Activated T-helper 1 cell treated with Interleukin-2 at 50 U/mL for 16 hours (primary cell): ENCODE measurements at places on chromosomes 5 and 9.

DNA sequence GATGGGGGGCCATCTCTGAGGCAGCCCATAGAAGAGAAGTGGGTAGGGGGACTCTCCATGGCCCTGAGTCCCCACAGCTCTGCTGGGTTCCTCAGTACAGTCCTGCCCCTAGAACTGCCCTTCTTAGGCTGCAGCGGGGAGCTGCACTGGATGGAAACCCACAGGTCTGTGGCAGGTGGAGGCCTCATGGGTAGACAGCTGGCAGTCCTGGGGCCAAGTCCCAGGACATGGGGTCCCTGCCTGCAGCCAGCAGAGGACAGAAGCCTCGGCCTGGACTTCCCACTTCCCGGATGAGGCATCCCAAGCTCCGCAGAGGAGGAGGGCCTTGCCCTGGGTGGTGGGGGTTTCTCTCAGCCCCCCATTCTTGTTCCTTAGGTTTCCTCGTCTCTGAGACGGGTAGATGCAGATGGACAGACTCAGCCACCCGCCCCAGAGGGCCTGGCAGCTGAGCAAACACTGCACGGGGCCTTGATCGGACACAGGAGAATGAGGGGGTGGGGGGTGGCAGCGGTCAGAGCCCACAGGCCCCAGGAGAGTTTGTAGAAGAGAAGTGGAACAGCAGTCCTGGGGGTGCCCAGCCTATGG is 153.8 kb downstream of the C9orf50 start:
- DNase-seq, result no peak

DNA sequence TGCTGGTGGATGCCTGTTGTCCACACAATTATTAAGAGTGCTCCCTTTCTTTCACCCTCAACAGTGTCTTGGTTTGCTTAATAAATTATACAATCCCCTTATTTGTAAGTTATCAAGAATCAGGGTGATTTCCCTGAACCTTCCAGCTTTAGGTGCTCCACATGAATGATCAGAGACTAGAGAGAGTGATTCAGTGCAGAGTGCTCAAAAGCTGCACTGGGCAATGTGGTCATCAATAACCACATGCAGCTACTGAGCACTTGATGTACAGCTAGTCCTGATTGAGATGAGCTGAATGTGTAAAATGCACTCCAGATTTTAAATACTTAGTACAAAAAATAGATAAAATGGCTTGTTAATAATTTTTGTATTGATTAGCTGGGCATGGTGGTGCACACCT is 76.8 kb upstream of the TRIO start:
- DNase-seq, result no peak

- no peak for DNase-seq
Measured at GRCh38 chr5:22473886-22474285, 379.3 kb downstream of the CDH12 start.

DNA sequence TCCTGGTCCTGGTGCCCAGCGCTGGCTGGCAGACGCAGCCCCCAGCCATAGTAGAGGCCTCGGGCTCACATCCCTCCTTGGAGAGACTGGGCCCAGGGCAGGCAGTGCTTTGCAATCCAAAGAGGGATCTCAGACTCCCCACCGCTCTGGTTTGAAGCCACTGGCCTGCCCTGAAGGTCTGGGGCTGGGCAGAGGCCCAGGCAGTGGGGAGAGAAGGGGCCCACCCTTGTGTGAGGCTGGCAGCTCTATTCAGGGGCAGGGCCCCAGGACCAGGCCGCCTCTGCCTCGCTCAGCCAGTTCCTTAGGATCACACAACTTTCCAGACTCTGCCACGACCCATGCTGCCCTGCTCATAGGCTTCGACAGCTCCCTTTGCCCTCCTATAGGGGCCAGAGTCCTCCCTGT is 10.7 kb upstream of the SEC16A start:
- DNase-seq, result no peak

- DNase-seq, result no peak
Measured at GRCh38 chr5:134249469-134250379, 23.9 kb upstream of the PPP2CA start.

DNA sequence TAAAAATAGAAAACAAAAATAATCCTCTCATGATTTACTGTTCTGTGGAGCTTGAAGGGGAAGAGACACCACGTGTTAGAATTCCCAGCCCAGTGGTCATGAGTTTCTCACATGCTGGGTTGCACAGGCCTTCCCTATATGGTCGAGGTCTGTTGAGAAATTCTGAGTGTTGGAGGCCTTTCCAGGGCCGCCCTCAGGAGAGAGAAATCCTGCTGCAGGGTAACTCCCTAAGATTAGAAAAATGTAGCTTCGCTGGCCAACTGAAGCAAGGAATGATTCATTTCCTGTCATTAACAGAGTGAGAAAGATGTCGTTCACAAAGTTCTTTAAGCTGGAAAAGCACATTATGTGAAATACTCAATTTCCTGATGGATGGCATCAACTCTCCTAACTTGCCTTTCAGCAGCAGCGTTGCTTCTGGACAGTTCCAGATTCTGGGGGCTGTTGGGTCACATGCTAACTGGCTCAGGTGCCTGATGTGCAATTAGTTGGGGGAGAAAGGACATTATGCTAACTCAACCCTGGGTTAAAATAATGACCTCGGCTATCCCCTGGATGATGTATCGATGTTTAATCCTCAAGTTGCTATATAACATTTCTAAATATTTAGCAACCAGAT is 104.8 kb upstream of the CD180 start:
- no peak for DNase-seq

- DNase-seq, result no peak
Measured at GRCh38 chr5:110853267-110853666, 114.5 kb downstream of the SLC25A46 start.

- DNase-seq, result no peak
Measured at GRCh38 chr5:67910546-67910945, 305.0 kb upstream of the PIK3R1 start.

DNA sequence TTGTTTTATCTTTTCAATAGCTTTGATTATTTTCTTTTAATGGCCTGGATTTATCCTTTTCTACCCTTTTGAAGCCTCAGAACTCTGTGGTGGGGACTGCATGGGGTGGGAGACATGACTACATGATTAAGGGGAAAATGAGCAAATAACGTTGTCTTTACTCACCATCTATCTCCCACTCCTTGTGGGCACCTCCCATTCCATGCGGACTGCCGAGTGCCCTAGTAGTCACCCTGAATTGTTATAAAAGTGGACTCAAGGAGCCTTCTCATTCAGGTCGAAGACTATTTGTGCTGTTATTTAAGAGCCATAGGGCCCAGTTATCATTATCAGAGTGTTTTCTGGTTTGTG is 281.8 kb downstream of the MLLT3 start:
- DNase-seq, result no peak

DNA sequence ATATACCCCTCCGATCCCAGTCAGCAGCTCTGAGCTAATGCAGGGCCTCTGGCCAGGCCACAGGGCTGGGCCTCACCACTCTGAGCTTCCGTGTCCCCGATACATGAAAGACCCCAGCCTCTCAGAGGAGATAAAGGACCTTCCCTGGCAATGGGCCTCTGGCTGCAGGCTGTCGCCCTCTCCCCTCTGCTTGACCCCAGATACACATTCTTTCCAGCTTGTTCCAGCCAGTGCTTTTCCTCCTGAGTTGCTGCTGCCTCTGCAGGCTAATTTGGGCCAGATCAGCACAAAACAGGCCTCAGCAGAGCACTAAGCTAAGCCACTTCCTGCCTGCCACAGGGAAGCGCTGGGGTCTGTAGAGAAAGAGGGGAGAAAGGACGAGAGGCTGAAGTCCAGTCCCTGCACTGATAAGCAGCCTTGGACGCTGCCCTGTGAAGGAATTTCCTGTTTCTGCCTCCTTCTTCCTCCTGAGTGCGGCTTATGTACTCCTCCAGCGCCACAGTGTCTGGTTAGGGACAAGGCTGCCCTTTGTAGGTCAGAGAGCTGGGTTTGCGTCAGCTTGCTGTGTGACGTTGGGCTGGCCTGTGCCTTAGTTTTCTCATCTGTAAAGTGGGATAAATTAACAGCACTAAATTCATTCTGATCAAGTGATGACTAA is 73.0 kb upstream of the IL17B start:
- DNase-seq, result no peak

- DNase-seq, result no peak
Measured at GRCh38 chr5:145791866-145792265, 43.3 kb downstream of the PRELID2 start.

- no peak for DNase-seq
Measured at GRCh38 chr9:14423815-14424261, 109.9 kb upstream of the NFIB start.

GRCh38 chr5:8824371-8824770 is 721.5 kb downstream of the SEMA5A start:
- no peak for DNase-seq

DNA sequence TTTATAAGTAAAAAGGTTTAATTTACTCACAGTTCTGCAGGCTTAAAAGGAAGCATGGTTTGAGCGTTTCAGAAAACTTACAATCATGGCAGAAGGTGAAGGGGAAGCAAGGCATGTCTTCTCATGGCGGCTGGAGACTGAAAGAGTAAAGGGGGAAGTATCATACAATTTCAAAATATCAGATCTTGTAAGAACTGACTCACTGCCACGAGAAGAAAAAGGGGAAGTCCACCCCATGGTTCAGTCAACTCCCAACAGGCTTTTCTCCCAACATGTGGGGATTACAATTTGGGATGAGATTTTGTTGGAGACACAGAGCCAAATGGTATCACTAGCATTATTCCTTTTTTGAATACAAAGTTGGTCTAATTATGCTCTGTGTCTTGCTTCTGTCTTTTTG is 627.9 kb upstream of the ST8SIA4 start:
- no peak for DNase-seq

DNA sequence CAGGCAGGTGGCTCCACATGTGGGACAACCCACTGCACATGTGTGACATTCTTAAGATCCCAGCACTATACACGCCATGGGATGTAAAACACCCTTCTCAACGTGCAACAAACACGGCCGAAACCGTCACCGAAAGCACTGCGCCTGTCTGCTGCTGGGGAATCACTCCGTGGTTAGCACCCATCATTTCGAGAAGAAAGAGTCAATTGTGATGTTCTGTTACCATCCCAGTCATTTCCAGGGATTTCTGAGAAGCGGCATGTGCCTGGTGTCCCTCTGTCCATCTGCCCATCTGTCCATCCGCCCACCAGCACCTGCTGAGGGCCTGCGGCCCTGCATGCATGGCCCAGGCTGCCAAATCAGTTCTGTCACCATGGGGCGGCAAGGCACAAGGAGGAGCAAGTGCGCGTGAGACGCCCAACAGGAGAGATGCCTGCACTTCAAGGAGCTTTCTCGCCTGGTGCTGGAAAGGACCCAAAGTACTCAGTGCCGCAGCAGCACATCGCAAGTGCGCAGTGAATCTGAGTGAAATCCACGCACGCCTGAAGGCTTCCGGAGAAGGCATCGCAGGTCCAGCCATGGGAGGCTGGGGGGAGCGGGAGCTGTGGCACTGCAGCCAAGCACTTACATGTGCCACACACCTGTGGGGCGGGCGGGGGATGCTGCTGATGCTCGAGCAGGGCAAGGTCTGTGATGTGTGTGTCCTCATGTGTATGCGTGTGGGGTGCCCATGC is 38.0 kb downstream of the VAV2 start:
- no peak for DNase-seq

DNA sequence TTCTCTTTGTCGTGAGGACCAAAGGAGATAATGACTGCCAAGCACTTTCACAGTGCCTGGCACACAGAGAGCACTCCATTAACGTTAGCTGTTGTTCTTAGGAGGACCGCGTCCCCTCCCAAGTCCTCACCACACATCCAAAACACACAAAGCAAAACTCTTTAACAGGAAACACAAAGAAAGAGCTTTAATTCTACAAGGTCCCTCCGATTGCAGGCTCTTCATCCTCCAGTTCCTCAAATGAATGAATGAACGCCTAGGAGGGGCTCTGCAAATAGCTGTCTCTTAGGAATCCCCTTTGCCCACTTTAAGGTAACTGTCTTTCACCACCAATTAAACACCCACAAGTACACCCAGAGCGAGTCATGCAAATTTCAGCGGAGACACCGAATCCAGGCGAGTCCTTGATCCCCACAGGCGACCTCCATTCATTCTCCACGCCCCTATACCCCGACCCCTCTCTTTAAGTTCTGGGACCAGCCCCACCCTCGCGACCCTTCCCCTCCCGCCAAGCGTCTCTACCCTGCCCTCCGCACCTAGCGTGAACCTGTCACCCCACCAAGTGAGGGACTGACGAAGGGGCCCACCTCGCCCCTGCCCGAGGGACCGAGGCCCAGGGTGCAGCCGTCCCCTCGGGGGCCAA is 644 bp downstream of the TSC1 start:
- DNase-seq, result no peak

DNA sequence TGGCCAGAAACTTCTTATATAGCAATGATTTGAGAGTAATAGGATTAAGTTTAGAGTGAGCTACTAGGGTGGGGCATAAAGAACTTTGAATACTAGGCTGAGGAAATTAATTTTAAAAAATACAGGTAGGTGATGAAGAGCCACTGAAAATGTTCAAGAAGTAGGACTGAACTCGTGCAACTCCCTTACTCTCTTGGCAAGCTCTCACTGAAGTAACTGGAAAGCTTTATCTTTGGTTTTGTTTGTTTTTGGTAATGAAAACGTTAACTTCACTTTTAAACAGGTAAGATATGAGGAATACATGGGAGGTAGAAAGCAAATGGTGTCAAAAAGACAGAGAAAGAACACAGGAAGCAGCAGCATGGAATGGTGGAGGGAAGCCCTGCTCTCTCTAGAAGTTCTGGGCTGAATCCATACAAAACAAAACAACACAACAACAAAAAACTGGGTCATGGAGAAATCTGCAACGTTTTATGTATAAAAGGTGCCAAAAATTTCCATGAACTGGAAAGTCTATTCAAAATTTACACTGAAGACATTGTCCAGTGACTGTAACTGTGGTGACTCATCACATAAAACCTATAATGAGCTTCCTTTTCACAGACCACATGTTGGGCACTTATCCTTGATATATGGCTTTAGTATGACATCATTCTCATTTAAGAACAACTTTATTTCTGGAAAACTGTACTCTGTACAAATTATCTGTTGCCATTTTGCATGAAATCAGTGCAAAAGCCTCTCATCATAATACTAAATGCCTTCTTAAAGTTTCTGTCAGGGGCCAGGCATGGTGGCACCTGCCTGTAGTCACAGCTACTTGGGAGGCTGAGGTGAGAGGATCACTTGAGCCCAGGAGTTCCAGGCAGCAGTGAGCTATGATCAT is 91.2 kb upstream of the CHD1 start:
- DNase-seq, result no peak

DNA sequence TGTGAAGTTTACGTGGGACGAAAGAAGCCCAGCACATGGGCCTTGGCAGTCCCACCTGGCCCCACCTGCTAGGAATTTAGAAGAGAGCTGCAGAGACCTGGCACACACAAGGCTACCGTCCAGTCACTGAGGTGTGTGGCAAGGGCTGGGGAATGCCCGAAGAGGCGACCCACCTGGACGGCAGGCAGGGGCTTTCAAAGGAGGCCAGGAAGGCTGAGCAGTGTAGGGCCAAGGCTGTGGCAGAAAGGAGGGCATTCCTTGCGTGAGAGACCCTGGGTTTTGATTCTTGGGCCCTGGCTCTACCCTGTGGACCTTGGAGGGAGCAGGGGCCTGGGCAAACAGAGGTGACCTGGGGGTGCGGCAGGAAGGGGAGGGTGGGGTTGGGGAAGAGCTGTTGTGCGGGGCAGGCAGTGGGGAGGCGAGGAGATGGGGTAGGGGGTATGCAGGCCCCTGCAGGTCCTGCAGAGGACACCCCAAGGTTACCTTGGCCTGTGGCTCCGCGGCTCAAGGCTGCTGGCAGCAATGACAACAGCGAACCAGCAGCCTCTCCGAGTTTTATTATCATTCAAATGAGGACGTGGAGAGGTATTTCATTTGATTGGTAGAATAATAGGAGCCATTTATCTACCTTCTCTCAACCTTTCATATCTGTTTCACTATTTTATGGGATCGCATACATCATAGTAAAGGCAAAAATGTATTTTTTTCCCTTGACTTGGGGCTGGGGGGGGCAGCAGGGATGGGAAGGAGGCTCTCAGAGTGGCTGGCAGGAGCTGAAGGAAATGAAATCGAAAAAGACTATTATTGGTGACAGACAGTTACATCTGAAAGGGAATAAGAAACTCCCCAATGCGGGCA is 24.8 kb downstream of the TSPAN17 start:
- no peak for DNase-seq
